ENCODE measurements at places on chromosomes 4 and X.

- DNase-seq = no peak
Observed at GRCh38 chr4:3857269-3857926, 91.2 kb downstream of the ADRA2C start.

DNA sequence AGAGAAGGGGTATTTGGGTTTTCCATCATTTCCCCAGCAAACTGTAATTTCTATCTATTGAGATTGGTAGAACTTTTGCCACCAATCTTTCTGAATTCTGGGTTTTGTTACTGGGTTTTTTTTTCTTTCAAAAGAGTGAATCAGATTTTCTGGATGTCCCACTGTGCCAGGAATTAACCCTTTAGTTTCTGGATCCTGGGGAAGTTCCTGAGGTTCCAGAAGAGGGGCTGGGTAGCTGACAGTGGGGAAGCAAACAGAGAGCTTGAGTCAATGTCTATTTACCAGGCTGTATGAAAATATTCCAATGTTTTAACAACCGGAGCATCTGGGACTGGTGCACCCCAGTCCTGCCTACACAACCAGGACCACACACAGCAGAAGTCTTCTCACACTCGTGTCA lies 25.8 kb upstream of the SOD3 start:
- DNase-seq = no peak

GRCh38 chr4:123616951-123617461 lies 220.4 kb downstream of the SPRY1 start:
- peak; percentile 40 for DNase-seq

DNA sequence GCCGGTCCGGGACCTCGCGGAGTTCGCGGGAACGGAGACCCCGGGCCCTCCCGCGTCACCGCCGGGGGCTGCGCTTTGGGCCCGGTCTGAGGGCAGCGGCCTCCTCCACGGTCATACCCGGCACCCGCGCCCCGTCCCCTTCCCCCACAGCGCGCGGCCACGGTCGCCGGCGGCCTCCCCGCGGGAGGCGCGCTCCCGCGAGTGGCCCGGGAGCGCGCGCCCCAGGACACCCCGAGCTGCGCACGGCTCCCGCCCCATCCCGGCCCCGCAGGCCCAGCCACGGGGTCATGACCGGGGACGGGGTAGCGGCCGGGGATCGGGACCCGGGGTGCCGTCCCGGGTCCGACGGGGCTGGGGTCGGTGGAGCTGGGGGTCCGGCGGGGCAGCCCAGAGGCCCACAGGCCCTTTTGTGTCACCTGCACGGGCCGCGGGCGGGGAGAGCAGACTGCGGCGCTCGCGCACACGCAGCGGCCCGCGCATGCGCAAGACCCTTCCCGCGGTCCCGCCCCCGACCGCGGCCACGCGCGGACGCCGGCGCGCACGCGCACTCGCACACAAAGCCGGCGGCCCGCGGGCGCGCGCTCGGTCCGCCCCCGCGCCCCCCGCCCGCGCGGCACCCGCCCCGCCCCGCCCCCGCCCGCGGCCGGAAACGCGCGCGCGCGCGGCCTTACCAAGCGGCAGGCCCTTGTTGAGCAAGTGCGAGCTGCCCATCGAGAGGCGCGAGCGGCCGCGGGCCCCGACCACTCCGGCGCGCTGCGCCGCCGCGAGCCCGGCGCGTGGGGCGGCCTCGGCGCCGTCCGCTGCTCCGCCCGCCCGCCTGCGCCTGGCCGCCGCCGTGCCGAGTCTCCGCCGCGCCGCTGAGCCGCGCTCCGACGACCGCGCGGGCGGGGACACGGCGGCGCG lies at the start of gene CTBP1:
CTBP1 (minus strand) TSS at position 886 of the 903 bp plus-strand sequence. CDS start 7,799 bp downstream, outside the sequence.
- peak; percentile 78 for DNase-seq

GRCh38 chrX:53093177-53093655 lies 726 bp upstream of the KANTR start:
- DNase-seq = peak; percentile 70

DNA sequence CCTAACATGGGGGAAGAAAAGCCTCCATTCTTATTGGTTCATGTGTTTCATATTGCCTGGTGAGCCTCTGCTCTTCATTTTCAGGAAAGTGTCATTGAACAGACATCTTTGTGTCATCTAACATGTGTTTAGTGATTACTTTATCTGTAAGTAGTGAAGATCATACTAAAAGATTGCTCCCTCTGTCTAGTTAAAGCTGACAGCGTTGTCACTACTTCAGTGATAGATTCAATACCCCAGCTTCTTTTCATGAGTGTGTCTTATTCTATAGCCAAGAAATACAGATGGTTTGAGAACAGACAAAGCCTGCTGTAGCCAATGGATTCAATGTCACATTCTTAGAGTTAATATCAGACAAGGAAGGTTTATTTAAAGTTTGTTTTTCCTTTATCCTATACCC lies 85.1 kb downstream of the NKX6-1 start:
- no peak for DNase-seq

DNA sequence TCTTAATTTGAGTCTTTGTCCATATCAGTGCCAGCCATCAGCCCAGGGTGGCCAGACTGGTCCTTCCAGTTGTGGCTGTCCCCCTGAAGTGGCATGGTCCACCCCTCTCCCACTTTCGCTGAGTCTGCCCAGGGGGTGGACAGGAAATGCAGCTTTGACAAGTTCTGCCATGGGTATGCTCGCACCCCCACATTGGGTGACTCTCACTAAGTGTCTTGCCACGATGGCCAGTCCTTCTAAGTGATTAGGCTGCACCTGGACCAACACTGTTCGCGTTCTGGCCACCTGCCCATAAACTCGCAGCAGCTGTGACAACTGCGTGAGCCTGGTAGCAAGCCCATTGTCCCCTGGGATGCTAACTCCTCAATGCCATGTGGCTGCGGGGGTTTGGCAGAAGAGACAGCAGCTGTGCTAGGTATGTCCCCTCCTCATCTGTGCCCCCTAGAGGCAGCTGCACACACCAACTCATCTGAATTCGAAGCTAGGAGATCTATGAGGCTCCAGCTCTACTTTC lies 10.0 kb upstream of the LNX1 start:
- DNase-seq = no peak

DNA sequence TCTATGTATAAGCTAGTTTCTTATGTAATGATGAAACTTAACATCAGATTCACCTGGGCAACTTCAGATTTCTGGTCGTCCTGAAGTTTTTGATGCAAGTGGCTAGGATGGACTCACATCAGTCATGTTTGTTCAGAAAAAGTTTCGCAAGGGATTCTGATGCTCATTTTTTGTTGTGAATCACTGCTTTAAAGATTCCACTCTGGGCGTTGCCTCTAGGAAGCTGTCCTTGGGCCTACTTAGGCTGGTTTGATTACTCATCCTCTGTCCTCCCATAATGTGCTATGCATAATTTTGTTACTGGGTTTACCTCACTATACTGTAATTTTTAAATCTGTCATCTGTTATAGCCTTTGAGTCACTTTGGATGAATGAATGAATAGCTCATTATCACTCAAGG lies 30.8 kb downstream of the HERC3 start:
- DNase-seq = no peak

GRCh38 chr4:173246719-173247118 lies 78.1 kb downstream of the GALNT7 start:
- no peak for DNase-seq

- no peak for DNase-seq
Observed at GRCh38 chr4:17335371-17335770, 176.5 kb downstream of the QDPR start.

DNA sequence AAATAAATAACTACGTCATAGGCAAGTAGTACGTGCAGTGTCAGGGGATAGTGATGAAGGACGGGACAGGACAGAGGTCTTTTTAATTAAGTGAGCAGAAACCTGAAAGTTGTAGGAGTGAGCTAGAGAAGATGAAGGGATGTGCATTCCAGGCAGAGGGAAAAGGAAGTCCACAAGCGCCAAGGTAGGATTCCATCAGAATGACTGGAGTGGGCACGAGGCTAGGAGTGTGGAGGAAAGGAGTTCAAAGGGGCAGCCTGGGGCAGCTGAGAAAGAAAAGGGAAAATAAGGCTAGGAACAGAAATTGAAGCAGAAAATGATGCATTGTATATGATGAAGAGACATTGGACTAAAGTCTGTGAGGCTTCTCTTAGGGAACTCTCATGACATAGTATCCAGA lies 192.2 kb upstream of the TLL1 start:
- DNase-seq = no peak

GRCh38 chrX:123884809-123885408 lies 25.1 kb downstream of the XIAP start:
- peak; percentile 3 for DNase-seq

GRCh38 chrX:9522378-9523155 lies 57.7 kb downstream of the TBL1X start:
- DNase-seq = no peak
